Activated T-cell treated with anti-CD3 and anti-CD28 coated beads, Interleukin-2, amount 50 U/mL, for 48 hours (primary cell): ENCODE measurements at places on chromosomes 12 and 14.

GRCh38 chr12:68868043-68868790 is 60.2 kb downstream of the MDM2 start:
- DNase-seq = no peak

- DNase-seq = no peak
Observed at GRCh38 chr12:120093336-120093591, 23.3 kb downstream of the RAB35 start.

- DNase-seq = no peak
Observed at GRCh38 chr12:116474899-116475298, 84.3 kb upstream of the MAP1LC3B2 start.

DNA sequence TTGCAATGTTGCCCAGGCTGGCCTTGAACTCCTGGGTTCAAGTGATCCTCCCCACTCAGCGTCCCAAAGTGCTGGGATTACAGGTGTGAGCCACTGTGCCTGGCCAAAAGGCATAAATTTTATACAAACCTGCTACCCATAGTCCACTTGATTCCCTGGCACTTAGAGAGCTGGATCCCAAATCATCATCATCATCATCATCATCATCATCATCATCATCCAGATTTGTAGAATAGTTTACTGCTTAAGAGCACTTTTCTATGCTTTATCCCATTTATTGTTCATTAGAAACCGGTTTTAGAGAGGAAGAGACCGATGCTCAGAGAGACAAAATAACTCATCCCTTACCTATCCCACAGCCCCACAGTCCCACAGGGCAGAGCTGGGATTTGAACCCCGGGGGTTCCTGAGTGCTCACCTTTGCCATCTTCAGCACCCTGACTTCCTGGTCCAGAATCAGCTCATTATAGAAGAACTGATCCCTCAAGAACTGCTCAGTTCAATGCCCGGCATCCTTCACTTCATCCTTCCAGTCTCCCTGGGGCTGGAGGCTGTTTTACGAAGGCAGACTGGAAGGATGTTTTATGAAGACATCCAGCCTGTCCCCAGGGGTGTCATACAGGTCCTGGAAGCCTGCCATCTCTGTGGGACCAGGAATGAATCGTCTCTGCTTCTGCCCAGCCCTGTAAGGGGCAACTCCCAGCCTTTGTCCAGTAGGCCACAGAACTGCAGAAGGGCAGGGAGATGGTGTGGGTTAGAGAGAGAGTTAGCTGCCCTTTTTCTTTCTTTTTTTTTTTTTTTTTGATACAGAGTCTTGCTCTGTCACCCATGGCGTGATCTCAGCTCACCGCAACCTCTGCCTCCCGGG is 20.2 kb upstream of the OASL start:
- no peak for DNase-seq

- no peak for DNase-seq
Observed at GRCh38 chr12:77339610-77340009, 274.2 kb upstream of the E2F7 start.

- DNase-seq = no peak
Observed at GRCh38 chr12:51962737-51963136, 11.2 kb downstream of the ACVR1B start.

- DNase-seq = no peak
Observed at GRCh38 chr14:61598980-61599379, 96.3 kb upstream of the HIF1A start.

DNA sequence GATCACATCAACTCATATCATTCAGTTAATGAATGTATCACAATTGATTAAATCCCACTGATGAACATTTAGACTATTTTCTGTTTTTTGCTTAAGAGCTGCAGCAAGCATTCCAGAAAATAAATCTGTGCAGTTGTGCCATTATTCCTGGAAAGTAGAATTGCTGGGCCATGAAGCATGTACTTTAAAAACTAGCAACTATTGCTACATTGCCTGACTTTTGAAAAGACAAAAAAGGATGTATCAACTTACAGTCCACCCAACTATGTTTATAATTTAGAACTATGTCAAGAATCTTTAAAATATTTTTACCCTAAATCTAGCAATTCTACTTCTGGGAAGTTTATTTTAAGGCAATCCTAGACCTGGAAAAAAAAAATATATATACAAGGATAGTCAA is 33.4 kb upstream of the ERGIC2 start:
- no peak for DNase-seq

DNA sequence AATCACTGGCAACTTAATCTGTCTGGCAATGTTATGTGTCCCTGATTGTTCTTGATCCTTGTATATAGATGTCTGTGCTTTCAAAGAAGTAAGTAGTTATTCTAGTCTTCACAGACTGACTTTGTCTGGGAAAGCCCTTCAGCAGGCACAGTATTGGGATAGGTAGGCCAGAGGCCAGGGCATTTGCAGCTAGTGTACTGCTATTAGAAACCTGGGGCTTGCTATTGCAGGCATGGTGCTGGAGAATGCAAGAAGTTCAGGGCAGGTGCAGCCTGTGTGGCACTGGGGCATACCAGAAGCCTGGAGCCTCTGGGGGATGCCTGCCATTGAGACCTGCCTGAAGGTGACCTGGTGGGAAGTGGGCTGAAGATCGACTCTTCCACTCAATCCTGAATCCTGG is 96.3 kb downstream of the TMTC3 start:
- DNase-seq = no peak

DNA sequence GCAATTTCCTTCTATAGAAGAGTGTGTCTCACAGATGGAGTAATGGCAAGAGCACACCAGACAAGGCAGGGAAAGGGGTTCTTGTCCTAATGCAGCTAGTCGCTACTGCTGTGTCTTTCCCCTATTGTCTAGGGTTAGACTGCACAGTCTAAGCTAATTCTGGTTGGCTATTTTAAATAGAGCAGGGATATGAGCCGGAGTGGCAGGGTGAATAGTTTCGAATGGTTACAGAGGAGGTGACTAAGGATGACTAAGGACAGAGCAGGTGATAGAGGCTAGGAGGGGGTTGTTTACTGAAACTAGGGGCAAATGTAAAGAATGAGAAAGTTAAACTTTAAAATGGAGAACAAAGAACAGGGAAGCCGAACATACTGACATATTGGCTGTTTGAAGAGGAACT is 25.6 kb upstream of the CPNE8 start:
- DNase-seq = no peak

DNA sequence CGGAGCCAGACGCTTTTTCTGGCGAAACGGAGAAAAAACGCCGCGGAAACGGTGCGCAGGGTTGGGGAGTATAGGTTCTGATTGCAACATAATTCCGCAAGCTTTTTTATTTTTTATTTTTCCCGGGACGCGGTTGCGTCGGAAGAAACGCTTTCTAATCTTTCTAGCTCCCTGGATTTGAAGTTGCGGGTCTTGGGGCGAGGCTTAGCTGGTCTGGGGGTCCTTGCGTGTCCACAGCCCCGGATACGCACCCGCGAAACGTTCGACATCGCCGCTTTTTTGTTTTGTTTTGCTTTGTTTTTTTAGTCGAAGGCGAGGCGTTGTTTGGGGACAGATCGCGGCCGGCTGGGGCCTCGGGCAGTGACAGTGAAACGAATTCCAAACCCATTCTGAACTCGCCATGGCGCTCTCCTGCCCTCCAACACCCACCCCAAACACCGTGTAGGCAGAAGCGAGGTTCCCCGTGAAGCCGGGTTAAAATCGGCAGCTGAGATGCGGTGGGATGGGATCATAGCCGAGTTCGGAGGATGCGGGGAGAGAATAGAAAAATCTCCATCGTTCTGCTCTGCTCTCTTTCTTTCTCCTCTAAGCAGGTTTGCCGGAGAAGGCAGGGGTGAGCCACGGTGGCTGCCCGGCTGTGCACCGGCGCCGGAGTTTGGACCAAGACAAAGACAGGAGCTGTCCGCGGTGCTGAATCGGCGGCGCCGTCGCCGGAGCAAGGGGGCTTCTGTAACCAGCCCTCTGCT is 8.1 kb upstream of the LHX5 start:
- peak; percentile 51 for DNase-seq

GRCh38 chr14:35047976-35048513 is 2.0 kb downstream of the FAM177A1 start:
- DNase-seq = no peak

DNA sequence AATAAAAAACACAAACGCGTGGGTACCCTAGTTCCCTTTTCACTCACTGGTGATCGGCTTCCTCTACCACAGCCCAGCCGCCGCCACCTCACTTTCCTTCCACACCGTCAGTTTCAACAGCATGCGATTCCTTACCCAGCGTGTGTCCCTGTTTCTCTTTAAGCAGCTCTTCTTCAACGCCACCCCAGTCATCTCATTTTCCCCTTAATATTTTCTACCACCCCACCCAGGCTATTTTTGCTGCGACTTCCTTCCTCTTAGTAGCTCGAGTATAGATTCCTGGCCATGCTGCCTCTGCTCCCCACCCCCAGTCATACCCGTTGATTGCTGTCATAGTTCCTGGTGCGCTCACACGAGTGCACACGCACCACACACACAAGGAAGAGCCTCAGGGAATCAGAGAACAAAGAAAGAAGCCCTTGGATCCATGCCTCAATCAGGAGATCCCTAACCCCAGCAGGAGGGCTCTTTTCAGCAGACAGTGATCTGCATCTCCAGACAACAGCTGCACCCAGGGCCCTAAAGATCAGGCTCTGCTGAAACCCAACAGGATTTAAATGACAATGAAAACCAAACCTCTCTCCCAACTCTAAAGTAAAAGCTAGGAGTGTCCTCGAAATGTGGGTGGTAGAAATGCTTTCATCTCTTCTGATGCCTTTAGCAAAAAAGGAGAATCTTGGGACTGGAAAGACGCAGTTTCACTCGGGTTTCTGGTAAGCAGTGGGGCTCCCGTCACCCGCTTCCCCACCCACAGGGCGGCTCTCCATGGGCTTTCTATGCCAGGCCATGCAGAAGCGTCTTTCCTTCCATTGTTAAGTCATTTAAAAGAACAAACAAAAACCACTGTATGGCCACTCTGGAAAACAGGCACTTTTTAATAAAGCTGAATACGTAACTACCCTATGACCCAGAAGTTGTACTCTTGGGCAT is 23.8 kb downstream of the VPS37B start:
- DNase-seq = peak; percentile 80

- peak; percentile 80 for DNase-seq
Observed at GRCh38 chr14:91229743-91230200, 14.7 kb downstream of the GPR68 start.
